HL-60 (cell line): ENCODE measurements at places on chromosomes 3 and 15.

DNA sequence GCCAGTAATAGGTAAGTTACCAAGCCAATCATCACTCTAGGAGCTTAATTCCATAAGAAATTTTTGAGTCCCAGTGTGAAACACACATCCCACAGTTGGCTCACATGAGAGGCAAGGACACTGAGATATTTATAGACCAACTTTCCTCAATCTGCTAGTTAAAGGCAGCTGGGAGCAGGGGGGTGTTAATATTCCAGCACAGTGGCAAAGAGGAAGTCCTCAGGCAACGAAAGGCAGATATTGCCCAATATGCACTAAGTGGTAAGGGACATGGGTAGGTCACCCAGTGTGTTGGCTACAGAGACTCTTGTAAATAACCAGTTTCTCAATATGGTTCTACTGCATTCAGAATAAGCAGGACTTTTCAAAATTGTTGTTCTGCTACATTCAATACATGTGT, 61.0 kb downstream of the TOP2B start:
- peak; percentile 89 for DNase-seq

- no peak for DNase-seq
Observed at GRCh38 chr3:123432832-123433523, 15.9 kb downstream of the ADCY5 start.

GRCh38 chr3:150736903-150737832, 25.8 kb downstream of the SIAH2 start:
- DNase-seq: no peak

DNA sequence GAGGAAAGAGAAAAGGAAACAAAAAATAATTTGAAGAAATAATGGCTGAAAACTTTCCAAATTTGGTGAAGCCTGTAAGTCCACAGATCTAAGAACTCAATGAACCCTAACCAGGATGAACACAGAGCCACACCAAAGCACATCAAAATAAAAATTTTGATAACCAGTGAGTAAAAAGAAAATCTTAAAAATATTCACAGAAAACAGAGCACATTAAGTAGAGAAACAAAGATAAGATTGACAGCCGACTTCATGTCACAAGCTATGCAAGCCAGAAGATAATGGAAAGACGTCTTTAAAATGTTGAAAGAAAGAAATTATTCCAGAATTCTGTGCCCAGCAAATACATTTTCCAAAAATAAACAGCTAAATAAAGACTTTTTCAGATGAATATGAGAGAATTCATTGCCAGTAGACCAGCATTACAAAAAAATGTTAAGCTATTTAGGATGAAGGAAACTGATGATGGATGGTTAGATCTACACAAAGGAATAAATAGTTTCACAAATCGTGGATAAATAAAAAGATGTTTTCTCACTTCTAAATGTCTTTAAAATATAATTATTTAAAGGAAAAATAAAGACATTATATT, 140.2 kb upstream of the SKOR1 start:
- no peak for DNase-seq

DNA sequence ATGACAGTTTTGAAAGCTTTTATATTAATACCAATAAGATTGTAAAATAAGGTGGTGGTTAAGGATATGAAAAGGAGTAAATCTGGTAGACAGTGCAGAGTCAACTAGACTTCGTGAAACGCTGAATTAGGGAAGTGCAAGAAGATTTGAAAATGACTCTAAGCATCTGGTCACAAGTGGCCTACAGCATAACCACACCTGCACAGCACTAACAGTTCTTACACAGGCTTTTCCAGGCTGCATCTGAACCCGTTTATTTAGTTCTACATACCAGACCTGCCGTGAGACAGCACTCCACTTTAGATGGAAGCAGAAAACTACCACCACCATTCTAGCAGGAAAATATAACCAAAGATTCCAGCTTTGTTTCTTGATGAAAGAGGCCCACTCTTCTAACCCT, 1.9 kb downstream of the DMXL2 start:
- no peak for DNase-seq

GRCh38 chr15:70669966-70670658, 93.2 kb downstream of the UACA start:
- no peak for DNase-seq

DNA sequence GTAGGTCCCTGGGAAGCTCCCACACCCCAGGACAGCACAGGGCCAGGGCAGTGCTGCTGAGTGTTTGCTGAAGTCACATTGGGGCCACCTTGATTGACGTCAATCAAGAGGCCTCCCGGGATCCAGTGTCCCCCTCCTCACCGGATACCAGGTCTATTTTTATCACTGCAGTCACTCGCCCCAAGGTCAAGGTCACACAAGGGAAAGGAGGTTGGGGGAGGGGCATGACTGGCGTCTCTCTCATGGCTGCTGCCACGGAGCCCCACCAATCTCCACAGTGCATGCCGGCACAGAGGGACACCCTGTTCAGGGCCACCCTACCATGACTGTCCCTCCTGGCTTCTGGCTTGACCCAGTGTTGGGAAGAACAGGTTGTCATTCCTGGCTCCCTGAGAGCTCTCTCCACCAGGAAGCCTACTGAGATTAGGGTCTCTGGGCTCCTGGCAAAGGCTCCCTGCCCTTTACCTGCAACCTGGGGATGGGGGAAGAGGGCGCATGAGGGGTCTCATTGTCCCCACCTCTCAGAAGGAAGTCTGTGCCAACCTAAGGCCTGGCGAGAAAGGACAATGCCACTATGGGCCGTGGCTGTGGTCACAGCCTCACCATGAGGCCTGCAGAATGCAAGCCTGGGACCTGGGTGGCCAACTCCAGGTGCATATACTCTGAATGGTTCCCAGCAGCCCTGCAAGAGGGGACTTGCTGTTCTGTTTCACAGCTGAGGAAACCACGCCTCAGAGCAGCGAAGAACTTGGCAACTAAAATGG, 1.5 kb downstream of the MYL3 start:
- no peak for DNase-seq
